ENCODE measurements at places on chromosomes 4 and X.

DNA sequence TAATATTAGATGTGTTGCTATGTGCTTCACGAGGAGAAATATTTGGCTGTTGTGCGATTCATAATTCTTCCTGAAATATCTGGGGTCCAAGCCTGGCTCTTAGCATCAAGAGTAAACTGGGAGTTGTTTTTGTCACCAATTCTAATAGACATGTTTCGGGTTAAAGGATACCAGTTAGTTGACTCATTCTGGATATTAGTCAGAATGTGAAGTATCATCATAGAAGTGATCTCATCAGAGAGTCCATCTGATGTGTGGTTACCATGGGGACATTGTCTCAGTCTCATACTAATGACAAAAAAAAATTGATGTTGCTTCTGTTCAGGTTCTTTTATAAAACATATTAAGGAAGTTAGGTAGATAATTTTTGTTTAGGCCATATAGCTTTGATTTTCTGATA, 57.2 kb upstream of the MTMR1 start:
- no peak for DNase-seq

DNA sequence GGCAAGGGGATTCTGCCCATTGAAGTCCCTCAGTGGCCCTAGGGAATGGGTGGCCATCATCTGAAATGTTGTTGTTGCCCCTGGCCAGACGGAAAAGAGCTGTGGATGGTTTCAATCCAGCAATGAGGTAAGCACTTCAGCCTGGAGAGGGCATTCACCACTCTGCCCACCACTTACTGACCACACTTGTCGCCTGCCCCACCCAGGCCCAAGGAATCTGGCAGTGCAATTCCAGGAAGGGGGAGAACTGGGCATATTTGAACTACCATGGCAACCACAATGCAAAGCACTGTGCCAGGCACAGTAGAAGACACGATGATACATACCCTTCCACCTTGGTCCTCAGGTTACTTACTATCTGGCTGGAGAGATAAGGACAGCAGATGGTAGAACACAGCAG, 161.6 kb downstream of the PDGFRA start:
- no peak for DNase-seq

GRCh38 chr4:77818073-77818601, 1.0 kb downstream of the CNOT6L start:
- DNase-seq, result peak; percentile 53

GRCh38 chr4:89248879-89249281, 58.7 kb downstream of the GPRIN3 start:
- DNase-seq, result no peak

DNA sequence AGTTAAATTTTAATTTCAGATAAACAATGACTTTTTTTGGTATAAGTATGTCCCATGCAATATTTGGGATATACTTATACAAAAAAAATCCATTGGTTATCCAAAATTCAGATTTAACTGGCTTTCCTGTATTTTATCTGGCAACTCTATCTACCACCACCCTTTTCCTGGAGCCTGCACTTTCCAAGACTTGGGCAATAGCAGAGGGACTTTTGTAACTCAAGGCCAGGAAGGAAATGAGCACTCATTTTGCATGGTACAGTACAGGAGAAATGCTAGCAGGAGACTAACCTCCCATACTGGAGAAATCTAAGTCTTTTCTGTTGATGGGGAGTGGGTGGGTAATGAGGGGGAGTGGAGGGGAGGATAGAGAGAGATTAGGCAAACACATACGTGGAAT, 37.7 kb upstream of the PLAC1 start:
- no peak for DNase-seq

- no peak for DNase-seq
Observed at GRCh38 chrX:34849371-34849770, 93.2 kb upstream of the FAM47B start.

Measured in stimulated activated CD4-positive, alpha-beta T cell treated with anti-CD3 and anti-CD28 coated beads, Interleukin-2, amount 100 ng/mL, for 24 hours (primary cell).